ENCODE measurements at places on chromosomes 7 and 10.

- no peak for DNase-seq
Measured at GRCh38 chr10:74418285-74418872, 267.4 kb downstream of the ADK start.

DNA sequence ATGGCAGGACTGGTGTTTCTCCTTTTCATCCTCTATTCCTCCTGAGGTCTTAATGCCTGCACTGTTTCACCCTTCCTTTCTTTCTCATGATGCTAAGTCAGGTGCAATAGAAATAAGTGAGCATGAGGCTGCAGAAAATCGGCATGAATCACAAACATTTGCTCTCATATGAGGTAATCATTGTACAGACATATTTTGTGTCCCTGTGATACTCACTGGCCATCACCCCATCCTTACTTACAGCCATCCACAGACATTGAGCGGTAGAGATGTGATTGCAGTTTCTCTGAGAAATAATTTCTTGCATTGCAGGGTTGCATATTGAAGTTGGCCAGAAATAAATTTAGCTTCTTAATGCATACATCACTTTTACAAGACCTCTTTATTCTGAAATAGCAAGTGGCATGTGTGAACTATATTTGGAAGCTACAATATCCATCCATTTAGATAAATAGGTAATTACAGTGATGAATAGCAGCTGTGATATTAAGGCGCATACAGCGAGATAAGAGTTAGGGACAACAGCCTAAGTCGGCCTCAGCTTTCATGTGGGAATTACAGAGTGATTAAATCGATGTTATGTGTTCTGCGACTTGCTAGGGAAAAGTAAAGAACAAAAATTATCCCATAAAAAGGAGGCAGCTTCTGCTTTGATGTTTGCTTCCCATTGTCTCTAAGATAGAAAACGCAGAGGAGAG, 612.6 kb downstream of the SORCS3 start:
- DNase-seq, result no peak

- no peak for DNase-seq
Measured at GRCh38 chr10:44906486-44906885, 4.7 kb upstream of the TMEM72 start.

DNA sequence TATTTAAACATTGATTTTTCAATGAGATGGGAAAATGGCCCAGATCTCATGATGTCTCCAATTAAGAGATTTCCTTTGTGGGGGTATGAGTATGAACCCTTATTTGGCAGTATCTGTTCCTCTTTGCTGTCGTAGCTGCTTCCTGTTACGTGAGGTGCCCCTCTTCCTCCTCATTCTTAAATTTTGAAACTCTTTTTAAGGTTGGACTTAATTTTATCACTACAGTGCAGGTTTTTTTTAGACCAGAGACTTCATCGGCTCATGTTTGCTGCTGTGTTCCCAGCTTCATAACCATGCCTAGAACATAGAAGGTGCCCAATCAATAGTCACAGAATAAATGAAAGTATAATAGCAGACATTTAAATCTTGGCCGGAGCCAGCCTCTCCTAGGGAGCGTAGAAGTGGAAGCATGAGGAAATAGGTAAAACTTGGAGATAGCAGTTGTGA, 2.4 kb downstream of the MIOS start:
- no peak for DNase-seq

- no peak for DNase-seq
Measured at GRCh38 chr10:59561477-59562121, 148.1 kb downstream of the SLC16A9 start.

DNA sequence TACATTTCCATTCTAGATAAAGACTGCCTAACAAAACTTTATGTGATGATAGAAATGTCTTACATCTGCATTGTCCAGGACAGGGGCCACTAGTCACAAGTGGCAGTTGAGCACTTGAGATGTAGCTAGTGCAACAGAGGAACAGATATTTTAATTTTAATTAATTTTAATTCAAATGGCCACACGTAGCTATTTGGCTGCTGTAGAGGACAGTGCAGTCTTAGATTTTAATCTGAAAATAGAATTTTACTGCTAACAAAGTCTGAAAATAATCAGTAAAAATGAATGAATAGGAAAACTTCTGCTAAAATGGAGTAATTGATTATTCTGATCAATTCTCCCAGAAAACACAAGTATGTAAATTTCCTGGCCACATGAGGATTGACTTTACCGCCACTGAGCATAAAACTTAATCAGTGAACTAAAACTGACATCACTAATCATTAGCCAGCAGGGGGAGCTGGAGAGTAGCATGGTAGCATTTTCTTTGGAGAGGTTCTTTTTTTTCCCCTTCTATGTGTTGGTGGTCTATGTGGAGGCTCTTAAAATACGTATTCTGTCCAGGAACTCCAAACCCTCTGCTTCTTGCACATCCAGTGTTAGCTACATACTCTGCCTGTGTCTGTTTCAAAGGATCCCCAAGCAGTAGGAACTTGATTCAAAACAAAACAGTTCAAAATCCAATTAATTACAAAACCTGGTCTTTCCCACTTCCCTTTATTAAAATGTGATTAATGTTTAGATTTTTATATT, 52.1 kb downstream of the TSPAN12 start:
- DNase-seq, result peak; percentile 29

- no peak for DNase-seq
Measured at GRCh38 chr7:78578686-78579085, 780.1 kb downstream of the PHTF2 start.

DNA sequence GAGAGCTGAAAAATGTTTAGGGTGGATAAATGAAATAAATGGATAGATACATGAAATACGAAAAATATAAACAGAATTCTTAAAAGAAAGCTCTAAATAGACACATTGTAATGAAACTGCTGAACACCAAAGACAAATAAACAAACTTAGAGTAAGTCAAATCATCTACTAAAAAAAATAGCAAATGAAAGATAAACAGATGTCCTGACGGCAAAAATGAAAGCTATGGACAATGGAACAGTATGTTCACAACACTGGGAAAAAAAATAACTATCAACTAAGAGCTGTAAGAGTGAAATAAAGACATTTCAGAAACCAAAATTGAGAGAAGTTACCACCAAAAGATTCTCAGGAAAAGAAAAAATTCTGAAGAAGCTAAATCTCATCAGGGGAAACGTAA, 106.1 kb downstream of the SGMS1 start:
- DNase-seq, result no peak

GRCh38 chr10:125134916-125135770, 25.2 kb downstream of the CTBP2 start:
- DNase-seq, result no peak

- DNase-seq, result no peak
Measured at GRCh38 chr7:30630986-30631385, 36.3 kb downstream of the GARS1 start.

GRCh38 chr7:150992051-150992640, 1.3 kb downstream of the NOS3 start:
- DNase-seq, result no peak

DNA sequence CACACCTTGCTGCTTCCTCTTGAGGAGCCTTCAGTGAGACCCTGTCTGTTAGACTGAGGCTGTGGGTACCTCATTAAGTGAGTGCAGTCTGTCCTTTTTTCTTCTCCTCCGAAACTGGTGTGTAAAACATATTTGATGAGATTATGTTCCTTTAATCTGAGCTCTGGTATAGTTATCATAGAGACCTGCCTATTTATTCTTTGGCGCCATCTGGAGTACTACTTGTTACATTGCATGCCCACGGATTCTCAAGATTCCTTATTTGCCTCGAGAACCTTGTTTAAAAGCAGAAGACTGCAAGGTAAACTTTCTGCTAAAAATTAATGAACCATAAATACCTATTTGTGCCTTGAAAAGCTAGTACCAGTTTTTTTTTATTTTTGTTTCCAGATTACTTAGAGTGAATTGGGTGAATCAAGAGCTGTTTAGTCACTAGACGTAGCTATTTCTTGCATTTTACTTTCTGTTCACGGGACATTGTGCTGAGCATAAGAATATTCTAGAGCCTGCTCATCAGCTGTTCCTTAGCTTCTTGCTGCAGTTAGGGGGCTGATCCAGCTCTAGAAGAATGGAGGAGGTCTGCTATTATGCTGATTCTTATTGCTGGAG, 16.9 kb upstream of the STMP1 start:
- no peak for DNase-seq

- no peak for DNase-seq
Measured at GRCh38 chr10:3206511-3207157, 34.1 kb upstream of the PITRM1 start.

- no peak for DNase-seq
Measured at GRCh38 chr10:20922033-20922432, 24.9 kb upstream of the NEBL start.

DNA sequence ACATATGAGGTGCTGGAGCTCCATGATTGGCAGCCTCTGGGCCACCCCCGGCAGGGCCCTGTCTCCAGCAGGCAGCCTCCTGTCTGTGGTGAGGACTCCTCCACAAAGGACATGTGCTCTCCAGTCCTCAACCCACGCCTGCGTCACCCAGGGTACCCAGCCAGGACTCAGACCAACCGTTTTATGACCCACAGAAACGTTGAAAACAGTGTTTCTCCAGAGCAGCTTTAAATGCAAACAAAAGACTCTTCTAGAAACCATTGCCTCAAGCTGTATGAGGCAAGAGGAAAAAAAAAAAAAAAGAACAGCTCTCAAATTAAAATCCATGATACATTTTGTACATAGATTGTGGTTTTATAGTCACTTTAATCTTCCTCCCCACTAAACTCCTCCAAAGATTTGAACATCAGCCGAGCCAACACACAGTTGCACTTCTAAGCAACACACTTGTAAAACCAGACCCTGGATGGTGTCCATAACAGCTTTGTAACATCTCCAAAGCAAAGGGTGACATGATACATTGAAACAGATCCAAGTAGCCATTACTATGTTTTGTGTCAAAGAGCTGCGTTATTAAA, 175.0 kb upstream of the LYZL2 start:
- no peak for DNase-seq

- DNase-seq, result no peak
Measured at GRCh38 chr10:74766501-74766900, 59.9 kb upstream of the KAT6B start.

DNA sequence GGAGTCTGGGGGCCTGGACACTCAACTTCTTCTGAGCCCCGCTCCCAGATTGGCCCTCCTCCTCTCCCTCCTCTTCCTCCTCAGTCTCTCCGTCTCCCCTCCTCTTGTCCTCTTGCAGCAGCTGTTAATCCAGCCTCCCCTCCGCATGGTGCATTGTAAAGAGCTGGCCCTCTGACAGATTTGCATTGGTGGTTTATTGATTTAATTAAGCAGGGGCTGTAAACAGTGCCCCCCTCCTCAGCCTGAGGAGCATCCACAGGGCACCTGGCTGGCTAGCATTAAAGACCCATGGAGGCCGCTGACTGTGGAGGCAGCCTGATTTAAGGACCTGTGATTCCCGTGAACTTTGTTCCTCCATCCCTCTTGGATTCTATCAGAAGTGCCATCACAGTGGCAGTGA, 28.9 kb upstream of the PCBD1 start:
- DNase-seq, result no peak

Data from activated CD4-positive, alpha-beta T cell treated with anti-CD3 and anti-CD28 coated beads, Interleukin-2, amount 50 U/mL, for 1 hour (primary cell).